ENCODE measurements at places on chromosomes 12 and 14.

GRCh38 chr14:98070536-98070935 is 1201.5 kb downstream of the BCL11B start:
- no peak for DNase-seq

GRCh38 chr12:98999559-98999958 is 354.5 kb downstream of the APAF1 start:
- no peak for DNase-seq

DNA sequence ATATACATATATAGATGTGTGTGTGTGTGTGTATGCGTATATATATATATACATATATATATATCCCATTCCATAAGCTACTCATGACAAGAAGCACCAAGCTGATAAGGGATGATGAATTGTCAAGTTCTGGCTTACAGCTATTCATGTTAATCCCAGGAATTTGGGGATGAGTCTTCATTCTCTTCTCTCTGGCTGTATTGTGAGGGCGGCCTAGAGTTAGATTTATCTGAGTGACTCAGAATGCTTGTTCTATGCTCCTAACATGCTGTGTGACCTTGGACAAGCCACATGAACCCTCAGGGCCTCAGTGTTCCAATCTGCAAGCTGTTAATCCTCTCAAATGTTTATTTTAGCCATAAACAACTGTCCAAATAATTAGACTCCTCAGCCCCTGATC is 749.0 kb downstream of the MED13L start:
- no peak for DNase-seq

GRCh38 chr14:21557084-21557901 is 22.6 kb downstream of the OR10G3 start:
- DNase-seq, result peak; percentile 31

DNA sequence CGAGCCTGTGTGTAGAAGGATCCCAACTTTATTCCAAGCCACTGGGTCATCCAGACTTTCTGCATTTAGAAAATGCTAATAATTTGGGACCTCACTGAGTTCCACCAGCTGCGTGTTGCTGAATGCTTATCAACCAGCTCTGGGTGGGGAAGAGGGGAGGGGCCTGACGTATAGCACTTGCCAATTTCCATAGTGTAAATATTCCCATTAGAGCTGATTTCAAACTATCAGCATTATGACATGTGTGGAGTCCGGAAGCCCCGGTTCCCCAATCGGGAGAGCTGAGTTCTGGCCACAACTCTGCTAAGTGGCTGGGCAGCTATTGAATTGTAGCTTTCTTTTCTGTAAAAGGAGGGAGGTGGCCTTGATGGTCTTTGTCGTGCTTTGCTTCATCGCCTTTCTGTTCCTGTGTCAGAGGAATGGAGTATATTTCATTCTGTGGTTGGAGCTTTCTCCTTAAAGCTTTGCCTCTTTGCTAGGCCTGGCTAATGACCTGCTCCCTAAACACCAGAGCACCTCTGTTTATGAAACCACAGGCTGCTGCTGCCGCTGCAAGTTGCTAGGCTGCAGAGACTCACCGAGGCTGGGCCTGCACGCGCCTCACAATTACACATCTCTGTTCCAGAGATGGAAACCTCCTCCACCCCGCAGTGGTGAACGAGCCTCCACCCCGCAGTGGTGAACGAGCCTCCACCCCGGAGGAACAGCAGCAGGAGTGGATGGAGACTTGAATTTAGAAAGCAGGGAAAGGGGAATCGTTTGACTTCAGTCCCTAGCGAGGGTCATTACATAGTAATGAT is 7.7 kb upstream of the BCL7A start:
- no peak for DNase-seq

- DNase-seq, result no peak
Measured at GRCh38 chr12:52587563-52587962, 13.7 kb downstream of the KRT72 start.

- DNase-seq, result no peak
Measured at GRCh38 chr14:35247777-35248475, 44.3 kb upstream of the PSMA6 start.

DNA sequence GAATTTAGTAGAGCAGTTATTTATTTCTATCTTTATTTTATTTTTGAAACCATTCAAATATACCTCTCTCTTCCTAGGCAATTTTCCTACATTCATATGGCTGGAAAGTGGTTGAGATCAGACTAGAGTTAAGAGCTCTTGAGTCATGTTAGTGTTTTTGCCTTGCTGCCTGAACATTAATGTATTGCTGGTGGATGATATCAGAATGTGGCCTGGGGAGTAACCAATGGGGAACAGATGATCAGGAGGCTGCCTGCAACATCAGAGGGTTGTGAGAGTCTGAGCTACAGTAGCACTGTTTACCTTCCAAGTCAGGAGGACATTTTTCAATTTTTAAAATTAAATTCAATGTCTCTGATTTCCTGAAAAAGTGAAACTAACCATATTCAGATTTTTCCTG is 166.3 kb upstream of the TRHDE start:
- DNase-seq, result no peak

- no peak for DNase-seq
Measured at GRCh38 chr12:95322326-95322725, 104.7 kb downstream of the VEZT start.

DNA sequence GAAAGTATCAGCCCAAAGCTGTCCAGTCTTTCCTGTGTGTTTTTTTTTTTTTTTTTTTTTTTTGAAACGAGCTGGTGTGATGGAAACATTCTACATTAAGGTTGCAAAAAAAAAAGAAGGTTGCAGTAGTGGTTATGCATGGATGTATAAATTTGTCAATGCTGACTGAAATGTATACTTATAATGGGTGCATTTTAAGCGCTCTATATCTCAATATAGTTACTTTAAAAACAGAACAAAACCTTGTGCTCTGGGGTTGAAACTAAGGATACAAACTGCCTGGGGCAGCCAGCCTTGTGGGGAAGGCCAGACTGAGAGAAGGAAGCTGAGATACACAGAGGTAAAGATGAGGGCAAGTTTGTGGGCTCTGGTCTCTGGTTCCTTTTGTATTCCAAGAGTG is 87.3 kb upstream of the RMST start:
- no peak for DNase-seq

GRCh38 chr14:102375119-102375518 is 12.4 kb downstream of the TECPR2 start:
- no peak for DNase-seq

DNA sequence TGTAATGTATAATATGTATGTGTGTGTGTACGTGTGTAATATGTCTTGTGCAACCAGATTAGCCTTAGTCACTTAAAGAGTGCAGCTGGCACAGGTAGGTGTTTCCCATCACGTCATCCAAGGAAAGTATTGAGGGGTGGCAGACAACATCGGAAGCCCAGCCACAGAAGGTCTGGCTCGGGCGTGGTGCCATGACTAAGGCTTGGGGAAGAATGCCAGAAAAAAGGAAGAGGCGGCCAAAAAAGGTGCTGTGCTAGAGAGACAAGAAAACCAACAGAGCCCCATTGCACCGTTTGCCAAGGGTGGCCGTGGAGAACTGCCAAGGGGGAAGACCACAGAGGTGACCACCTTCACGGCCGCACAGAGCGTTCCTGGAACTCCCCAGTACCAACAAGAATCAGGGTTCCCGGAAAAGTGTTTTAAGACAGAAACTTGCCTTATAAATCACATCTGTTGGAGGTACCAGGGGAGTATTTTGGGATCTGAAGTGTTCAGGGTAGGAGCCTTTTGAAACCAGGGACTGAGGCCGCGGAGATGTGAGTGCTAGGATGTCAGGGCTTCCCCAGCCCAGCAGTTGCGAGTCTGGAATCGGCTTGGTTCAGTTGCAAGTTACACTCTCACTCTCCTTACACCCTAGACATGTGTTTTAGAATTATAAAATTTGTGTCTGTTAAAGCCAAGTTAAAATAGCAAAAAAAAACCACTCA is 131.2 kb upstream of the DYRK2 start:
- no peak for DNase-seq

DNA sequence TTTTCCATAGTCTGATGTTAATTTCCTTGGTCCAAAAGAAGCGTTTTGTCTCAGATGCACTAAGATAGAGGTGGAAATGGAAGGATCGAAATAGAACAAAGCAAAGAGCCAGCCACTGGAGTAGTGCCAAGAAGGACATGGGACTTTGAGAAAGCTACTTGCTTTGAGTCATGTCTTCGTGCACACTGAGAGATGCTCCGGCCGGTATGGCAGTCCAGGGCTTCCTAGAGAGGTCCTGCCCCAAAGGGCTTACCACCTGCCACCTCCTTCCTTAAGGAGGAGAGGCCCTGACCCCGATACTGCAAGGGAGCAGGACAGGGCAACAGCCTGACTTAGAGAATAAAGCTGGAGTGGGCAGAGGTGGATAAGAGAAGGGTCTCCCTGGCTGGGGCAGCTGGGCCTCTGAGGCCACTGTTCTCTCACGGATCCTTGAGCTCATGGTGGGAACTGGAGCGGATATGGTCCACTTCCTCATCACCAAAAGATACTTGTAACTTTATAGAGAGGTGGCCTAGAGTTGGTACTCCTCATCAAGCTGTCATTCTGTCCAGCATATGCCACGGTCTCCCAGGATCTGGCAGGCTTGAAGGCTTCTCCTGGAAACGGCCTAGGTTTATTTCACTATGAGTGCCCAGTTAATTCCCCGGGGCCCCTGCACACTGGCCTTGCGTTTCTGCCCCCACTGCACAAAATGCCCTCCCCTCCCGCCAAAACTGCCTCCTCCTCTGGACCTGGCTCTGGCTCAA is 57.4 kb downstream of the FOXN3 start:
- DNase-seq, result no peak

- DNase-seq, result no peak
Measured at GRCh38 chr14:61730756-61731373, 31.4 kb upstream of the SNAPC1 start.

DNA sequence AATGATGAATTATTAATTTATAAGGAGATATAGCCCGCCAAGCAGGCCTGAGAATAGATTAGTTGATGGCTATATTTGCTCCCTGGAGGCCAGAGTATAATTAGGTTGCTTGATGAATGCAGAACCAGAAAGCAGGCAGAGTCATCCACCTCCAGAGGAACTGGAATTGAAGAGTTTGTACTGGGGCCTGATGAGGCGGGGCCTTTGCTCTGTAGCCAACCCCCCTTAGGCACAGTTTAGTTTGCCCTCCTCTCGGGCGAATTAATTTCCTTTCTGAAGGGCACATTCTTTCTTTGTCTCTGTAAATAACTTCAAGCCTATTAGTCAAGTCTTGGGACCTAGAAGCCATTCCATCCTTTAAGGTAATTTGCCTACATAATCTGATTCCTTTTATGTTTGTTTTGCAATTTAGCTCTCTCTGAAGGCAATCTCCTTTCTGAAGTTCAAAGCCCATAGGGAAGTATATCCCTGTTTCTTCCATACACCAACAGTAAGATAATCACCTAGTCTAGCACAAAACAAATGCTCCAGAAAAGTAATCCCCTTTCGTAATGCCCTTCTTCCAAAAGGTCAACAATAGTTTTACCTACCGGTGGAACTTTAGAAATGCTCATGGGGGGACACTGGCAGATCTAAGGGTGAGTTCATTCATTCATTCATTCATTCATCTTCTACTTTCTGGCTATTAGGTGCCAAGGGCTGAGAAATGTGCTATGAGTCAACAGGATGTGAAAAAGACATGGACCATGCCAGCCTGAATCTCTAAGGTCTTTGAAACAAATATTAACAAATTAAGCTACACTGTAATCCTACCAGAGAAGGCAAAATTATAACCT is 84.8 kb upstream of the NUDT4 start:
- no peak for DNase-seq

- DNase-seq, result no peak
Measured at GRCh38 chr12:110935588-110935987, 15.2 kb upstream of the MYL2 start.

DNA sequence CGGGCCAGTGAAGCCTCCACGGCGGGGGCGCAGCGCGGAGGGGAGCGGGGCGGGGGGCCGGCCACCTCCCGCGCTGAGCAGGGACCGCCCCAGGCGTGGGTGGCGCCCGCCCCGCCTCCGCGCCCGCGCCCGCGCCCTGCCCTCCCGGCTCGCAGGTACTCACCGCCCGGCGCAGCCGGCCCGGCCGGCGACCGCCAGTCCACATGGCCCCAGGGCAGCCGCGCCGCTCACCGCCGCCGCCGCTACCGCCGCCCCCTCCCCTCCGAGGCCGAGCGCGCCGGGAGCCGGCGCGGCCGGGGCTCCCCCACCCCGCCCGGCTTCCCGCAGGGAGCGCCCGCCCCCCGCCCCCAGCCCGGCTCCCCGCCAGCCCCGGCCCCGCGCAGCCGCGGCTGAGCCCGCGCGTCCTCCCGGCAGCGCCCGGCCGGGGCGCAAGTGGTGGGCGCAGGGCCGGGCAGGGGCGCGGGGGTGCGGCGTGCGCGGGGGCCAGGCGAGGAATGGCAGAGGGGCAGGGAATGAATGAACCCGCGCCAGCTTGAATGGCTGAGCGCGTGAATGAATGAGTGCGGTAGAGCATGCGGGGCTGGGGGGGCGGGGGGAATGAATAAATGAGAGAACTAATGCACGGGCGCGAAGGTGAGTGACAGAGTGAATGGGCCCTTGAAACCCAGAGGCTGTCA is at the start of gene BEGAIN:
Gene BEGAIN (minus strand): TSS at position 332 of the 677 bp plus-strand sequence. CDS start 127 bp downstream, at position 205.
- no peak for DNase-seq

DNA sequence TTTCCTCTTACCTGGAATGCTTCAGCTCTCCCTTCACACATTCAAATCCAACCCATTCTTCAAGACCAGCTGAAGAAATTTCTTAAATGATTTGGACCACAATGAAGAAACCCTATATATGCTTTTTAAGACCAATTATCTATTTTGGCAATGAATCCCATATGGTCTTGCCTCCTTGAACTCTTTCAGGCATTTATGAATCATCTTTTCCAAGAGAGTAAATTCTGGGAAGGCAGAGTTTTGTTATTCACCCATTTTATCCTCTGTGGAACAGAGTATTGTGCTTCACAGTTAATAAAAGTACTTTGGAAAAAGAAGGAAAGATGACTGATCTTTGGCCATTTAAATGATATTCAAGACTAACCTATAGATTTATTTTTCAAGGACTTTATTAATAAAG is 14.0 kb downstream of the GIT2 start:
- DNase-seq, result no peak

GRCh38 chr12:27965966-27966365 is 6.6 kb downstream of the PTHLH start:
- DNase-seq, result no peak

- no peak for DNase-seq
Measured at GRCh38 chr12:21788089-21788983, 13.8 kb upstream of the KCNJ8 start.

GRCh38 chr14:68865542-68865941 is 72.7 kb upstream of the ZFP36L1 start:
- DNase-seq, result no peak

All from NK-92 treated with Interleukin-12 subunit alpha and Interleukin-12 subunit beta, amount 100 ng/mL, for 24 hours (cell line).